ENCODE measurements at places on chromosomes 7 and 10.

- no peak for DNase-seq
Observed at GRCh38 chr10:62818426-62819011, 2.4 kb upstream of the EGR2 start.

DNA sequence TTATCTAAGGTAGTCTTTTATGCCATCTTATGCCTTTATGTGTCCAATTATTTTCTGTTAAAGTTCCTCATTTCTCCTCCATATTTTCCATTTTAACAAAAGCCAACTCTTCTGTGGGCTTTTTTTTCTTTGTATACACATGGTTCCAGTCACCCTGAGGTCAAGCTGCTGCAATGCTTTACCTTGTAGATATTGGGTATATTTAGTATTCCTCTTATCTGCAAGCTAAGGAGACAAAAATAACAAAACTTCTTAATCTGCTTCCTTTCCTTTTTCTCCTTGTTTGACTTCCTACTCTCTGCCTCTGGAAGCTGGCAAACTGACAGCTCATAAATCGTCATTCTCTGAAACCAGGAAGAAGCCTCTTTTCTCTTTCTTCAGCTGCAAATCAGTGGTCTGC is 885.0 kb upstream of the LRRN3 start:
- no peak for DNase-seq

DNA sequence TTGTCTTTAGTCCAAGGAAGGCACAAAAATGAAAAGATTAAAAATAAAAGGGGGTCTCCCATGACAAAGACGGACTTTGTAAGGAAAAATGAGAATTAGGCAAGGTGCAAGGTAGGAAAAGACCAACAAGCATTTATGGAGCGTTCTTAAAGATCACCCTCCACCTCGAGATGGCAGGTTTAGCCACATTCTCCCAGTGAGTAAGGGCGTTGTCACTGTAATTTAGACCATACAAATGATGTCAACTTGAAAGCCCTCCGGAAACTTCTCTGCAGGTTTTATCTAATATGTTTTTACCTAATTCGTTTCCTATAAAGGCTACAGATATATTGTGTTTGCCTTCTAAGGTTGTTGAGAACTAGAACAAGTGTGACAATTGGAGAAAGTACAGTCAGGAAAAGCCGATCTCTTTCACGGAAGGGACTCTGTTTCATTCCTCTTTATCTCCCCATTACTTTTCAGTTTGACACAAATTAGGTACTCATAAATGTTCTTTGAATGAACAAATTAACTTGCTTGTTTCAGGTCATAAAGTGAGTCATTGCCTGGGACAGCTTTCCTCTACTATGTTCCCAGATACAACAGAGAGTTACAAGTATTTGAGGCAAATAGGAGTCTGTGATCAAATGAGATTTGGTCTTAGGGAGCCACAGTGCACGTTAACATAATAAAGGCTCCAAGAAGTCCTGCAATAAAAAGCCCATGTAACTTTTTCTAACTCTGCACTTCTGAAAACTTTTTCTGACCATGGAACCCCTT is 102.6 kb upstream of the HABP2 start:
- DNase-seq: no peak

- no peak for DNase-seq
Observed at GRCh38 chr10:118218562-118218961, 123.6 kb downstream of the FAM204A start.

- DNase-seq: no peak
Observed at GRCh38 chr10:28897617-28898464, 220.5 kb downstream of the BAMBI start.

DNA sequence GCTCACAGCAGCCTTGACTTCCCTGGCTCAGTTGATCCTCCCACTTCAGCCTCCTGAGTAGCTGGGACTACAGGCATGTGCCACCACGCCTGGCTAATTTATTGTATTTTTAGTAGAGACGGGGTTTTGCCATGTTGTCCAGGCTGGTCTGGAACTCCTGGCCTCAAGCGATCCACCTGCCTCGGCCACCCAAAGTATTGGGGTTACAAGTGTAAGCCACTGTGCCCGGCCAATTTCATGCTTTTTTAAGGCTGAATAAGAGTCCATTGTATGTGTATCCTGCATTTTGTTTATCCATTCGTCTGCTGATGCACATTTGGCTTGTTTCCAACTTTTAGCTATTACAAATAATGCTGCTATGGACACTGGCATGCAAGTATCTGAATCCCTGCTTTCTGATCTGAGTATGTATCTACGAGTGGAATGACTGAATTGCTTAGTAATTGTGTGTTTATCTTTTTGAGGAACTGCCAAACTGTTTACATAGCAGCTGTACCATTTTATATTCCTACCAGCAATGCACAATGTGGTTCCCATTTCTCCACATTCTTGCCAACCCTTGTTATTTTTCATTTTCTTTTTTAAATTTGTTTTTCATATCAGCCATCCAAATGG is 37.3 kb upstream of the TPST1 start:
- peak; percentile 91 for DNase-seq

DNA sequence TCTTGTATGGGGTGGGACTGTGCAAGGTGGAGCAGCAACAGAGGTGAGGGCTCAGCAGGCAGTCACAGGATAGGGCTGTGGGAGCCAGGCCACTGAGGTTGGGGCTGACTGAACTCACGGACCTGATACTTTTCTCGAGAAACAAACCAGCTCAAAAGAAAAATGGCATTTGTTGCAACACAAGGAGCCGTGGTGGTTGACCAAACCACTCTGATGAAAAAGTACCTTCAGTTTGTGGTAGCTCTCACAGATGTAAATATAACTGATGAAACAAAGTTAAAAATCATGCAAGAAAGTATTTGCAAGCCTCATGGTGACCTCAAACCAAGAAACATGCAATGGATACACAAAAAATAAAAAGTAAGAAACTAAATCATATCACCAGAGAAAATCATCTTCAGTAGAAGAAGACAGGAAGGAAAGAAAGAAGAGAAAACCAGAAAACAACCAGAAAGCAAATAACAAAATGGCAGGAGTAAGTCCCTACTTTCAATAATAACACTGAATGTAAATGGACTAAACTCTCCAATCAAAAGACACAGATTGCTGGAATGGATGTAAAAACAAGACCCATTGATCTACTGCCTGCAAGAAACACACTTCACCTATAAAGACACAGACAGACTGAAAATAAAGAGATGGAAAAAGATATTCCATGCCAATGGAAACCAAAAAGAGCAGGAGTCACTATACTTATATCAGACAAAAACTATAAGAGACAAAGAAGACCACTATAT is 48.9 kb upstream of the DUSP5 start:
- peak; percentile 69 for DNase-seq

GRCh38 chr7:70069977-70070376 is 471.7 kb downstream of the AUTS2 start:
- no peak for DNase-seq

DNA sequence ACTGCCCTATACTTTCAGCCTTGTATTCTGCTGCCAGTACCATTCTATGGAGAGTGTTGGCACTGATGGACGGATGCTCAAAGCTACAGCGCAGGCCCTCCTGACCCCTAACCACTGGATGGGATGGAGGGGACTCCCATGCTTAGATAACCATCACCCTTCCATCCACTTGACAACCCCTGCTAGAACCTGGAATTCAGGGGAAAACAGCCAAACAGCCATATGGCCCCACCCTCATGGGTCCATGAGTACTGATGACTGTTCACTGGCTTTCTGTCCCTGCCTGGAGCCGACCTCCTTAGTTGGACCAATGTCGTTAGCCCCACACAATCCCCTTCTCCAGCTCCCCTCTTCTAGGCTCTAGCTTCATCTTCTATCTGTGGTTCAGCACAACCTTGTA is 16.2 kb downstream of the DUSP5 start:
- no peak for DNase-seq

DNA sequence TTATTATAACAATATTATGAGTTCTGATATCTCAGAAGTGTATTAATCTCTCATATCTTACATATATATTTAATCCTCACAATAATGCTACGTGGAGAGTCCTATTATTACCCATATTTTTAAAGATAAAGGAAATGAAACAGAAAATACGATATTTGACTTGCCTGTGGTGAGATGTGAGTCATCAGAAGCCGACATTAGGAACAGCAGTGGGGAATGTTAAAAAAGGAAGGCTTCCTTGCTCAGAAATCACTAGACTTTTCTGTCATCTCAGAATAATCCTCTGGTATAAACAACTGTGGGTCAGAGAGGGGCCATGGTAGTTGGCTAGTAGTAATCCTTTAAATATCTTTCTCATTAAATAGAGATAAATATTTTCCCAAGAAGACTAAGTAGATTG is 402.3 kb upstream of the PCDH15 start:
- peak; percentile 6 for DNase-seq

DNA sequence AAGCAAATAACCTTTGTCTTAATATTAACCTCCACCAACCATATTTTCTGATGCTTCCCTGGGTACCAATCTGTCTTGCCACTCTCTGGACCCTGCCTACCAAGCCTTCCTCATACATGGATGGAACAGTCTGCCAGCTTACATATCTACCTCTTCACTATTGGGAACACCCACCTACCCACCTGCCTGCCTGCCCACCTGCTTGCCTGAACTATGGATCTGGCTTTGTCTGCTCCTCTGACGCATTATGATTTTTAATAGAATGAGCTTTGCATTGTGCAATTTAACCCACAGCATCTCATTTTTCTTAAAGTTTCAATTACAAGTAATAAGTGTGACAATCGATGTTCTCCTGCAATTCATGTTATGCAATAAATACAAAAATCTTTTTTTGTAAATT is 137.9 kb upstream of the LSM8 start:
- DNase-seq: no peak

DNA sequence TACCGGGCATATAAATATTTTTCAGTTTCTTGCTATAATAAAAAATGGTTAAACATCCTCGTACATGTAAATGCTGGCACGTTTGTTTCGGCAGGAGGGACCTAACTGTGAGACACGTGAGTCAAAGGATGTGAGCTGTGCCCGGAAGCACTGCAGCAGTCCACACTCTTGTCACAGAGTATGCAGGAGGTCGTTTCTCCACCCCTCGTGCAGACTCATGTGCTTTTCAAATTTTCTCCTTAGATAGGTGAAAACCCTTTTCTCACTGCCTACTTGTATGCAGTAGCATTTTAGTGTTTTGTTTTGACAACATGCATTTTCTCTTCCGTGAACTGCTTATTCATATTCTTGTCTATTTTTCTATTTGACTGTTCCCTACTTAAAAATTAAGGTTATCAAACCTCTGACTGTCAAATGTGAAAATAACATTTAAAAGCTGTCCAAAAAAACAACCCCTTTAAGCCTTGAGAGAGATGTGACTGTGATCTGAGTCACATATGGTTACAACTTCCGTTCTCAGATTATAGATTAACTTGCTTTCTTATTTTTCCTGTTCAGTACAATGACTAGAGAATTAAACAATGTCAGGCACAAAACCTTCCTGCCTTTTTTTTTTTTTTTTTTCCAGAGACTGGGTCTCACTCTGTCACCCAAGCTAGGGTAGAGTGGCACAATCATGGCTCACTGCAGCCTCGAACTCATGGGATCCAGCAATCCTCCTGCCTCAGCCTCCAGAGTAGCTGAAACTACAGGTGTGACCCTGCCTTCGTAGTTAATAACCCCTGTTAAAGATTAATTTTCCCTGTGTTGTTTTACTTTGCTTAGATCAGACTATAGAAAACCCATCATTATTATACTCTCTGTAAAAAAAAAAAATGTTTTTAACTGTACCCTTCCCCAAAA is 45.1 kb downstream of the DPY19L1 start:
- peak; percentile 12 for DNase-seq

DNA sequence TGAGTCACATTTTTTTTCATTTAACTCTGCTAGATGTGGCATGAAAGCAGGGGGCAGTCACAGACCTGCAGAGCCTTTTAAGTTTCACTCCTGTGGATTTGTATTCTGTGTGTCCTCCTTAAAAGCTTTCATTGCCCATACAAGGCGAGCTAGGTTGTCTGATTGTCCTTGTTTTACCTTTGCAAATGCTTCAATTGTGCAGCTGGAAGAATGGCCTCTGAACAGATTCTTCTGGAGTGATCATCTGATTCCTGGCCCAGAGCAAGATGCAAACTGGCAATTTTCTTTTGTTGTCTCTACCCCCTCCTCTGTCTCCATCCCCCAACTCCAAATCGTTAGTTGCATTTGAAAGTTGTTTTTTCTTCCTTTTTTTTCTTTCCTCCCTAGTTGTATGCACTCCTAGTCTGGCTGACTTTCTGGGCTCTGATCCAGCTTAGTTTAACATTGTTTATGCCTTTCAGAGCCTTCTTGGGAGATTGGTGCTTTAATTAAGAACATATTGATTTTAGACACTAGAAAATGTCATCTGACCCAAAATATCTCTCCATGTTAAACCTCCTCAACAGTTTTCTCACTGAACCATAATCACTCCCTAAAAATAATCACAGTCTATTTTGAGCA is 150.2 kb downstream of the REEP3 start:
- peak; percentile 34 for DNase-seq

DNA sequence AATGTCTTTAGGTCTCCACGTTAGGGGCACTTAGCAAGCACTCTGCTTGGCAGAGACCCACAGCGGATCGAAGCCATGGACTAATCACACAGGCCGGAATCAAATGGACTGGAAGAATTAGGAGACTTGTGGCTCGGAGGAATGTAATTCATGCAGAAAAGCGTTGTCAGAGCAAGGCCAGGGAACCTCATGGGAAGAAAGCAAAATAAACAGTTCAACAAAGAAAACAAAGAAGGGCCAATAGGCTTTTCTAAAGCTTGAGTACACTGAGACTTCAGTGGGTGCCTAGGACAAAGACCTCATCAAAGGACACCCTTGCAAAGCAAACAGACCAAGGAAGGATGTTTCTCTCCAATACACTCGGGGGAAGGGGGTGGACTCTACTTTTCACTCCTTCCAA is 171.1 kb downstream of the GLI3 start:
- no peak for DNase-seq

GRCh38 chr7:33669251-33669670 is 236.1 kb upstream of the BMPER start:
- DNase-seq: peak; percentile 26

DNA sequence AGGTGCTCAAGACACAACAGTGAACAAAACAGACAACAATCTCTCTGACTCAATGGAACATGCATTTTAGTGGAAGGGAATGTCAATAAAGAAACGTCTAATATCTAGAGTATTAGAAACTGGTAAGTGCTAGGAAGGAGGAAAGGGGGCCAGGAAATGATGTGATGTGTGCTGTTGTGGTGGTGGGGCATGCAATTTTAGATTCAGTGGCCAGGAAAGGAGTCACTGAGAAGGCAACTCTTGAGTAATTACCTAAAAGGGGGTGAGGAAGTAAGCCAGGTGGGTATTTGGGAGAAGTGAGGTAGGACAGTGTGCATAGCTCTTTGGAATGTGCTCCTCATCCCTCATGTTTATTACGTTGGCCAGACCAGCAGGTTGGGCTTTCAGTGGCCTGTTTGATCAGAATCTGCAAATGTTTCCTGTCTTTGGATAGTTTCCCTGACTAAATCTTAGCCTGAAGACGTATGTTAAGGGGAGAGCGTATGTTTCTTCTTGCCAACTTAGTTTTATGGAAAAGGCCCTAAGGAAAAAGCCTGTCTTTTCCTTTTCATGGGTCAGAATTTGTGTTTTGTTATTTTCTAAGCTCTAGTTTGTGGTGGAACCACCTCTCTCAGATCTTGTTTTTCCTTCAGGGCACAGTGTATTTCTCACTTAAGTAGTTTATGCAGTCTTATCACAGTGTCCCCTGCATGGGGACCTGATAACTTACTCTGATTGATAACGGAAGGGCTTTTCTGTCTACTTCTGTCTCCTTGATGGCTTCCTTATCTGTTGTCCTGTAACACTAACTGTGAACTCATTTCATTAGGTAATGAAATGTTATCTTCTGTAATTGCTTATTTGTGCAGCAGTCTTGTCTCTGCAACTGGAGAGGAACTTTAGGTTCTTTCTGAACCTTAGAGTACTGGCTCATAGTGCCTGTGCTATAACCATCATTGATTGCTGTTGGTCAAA is 203.7 kb downstream of the AUTS2 start:
- no peak for DNase-seq
